Midbrain (tissue), 1 donor: ENCODE measurements at places on chromosomes 11 and 22.

GRCh38 chr11:44057340-44057739 lies 8.7 kb upstream of the ACCS start:
- DNase-seq: no peak

GRCh38 chr11:87600938-87601337 lies 563.2 kb downstream of the TMEM135 start:
- no peak for DNase-seq

GRCh38 chr22:23553438-23553837 lies 26.7 kb downstream of the IGLL1 start:
- no peak for DNase-seq

- no peak for DNase-seq
Observed at GRCh38 chr11:46719543-46720218, 668 bp downstream of the F2 start.

GRCh38 chr11:102280245-102280833 lies 36.9 kb upstream of the BIRC3 start:
- DNase-seq: no peak
